Left ventricle myocardium inferior (tissue), 1 donor: ENCODE measurements at places on chromosomes 4 and X.

DNA sequence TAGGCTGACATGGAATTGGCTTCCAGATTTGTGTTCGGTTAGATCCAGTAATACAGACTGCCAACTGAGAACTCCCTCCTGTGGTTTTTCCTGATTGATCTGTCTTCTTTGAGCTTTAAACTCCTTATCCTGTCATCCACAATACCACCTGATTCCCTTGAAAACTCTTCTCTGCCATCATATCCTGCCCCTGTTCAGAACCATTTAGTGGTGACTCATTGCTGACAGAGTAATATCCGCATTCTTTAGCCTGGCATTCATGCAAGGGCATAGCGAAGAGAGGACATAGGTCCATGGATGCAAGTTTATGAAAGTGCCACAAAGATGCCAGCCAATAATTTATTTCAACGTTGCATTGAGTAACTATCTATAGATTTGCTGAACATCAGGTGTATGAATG, 76.6 kb downstream of the ITIH6 start:
- no peak for DNase-seq

- no peak for DNase-seq
These were observed 230.7 kb upstream of the GK2 start for GRCh38 chr4:79638735-79639134.

DNA sequence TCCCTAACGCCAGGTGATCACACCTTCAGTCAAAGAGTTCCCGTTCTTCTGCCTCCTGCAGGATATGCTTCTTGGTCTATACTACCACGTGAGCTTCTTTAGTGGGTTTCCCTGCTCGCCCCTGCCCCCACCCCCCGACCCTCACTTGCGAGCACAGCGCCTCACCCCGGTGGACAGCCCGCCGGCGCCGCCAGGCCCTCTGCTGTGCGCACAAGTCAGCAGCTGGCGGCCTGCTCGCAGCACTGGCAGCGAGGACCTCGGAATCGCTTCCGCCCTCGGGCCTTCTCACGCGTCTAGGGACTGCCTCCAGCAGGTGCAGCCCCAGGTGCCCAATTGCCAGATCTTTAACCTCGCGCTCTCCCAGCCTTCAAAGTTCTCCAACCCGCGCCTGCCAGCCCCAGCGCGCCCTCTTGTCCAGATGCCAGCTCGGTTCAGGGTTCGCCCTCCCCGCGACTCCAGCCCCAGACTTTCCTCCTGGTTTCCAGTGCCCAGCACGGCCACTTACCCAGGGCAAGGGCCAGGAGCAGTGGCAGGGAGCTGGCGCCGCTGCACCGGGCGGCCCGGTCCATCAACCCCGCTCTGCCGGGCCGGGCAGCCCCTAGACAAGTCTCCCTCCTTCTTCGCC, 454 bp downstream of the BTC start:
- no peak for DNase-seq

DNA sequence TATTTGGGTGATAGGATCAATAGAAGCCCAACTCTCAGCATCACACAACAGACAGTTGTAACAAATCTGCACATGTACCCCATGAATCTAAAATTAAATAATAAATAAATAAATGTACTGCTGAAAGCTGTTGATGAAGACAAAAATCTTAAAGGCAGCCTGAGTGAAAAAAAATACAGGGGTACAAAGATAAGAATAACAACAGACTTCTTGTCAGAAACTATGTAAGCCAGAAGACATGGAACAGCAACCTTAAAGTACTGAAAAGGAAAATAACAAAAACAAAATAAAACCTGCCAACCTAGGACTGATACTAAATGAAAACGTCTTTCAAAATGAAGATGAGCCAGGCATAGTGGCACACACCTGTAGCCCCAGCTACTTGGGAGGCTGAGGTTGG, 25.0 kb upstream of the PDLIM5 start:
- no peak for DNase-seq

DNA sequence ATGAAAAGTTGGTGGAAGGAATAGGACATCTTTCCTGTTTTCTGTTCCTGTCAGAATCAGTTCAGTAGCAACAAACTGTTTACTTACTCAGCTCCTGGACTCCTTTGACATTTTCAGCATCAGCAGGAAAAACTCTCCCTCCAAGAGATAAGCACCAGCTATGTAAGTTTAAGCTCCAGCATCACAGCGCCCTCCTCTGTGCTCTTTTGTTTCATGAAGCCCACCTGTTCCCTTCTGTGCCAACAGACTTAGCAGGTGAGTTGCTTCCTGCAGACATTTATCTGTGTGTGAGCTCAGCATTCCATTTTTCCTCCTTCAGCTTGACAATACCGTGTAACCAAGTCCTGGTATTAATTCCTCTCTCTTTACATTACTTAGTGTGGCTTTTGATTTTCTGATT, 644.1 kb upstream of the AGA start:
- no peak for DNase-seq

GRCh38 chr4:164396439-164396838, 357.5 kb upstream of the SMIM31 start:
- no peak for DNase-seq

GRCh38 chr4:71692963-71693362, 90.9 kb downstream of the GC start:
- DNase-seq: no peak

GRCh38 chr4:20044502-20044911, 207.2 kb upstream of the SLIT2 start:
- DNase-seq: no peak

DNA sequence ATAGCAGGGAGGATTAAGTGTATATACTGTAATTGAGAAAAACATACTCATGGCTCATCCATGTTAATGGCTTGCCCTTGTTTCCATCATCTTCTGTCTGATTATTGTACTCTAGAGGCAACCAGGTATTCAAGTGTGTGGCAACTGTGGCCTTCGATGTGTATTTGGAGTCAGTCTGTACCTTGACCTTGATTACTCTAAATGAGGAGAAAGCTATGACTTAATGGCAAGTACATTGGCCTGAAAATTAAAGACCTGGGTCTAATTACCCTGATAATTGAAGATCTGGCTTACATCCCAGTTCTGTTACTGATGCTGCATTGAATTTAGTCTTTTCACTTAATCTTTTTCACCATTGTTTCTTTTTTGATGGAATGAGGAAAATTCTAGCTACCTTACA, 409.2 kb downstream of the CCSER1 start:
- no peak for DNase-seq

GRCh38 chr4:20288846-20289512, 37.3 kb downstream of the SLIT2 start:
- DNase-seq: no peak

DNA sequence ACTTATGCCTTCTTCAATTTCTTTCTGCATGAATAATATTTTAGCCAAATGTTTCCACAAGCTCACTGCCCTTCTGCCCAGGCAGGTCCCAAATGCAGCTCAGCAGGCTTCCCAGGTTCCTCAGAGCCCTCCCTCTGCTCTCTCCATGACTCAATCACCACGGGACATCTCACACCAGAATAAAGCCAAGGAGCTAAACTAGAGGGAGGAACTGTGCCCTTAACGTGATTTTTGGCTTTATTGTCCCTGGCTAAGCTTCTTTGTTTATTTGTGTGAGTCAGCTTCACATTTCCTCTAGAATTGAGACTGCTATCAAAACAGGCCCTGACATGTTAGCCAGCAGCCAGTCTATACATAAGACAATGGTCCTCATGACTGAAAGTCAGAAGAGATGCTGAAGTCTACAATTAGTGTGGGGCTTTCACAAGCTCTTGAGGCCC, 186.4 kb upstream of the GALNT7 start:
- no peak for DNase-seq

- no peak for DNase-seq
These were observed 100.6 kb downstream of the NHS start for GRCh38 chrX:17475449-17476217.

DNA sequence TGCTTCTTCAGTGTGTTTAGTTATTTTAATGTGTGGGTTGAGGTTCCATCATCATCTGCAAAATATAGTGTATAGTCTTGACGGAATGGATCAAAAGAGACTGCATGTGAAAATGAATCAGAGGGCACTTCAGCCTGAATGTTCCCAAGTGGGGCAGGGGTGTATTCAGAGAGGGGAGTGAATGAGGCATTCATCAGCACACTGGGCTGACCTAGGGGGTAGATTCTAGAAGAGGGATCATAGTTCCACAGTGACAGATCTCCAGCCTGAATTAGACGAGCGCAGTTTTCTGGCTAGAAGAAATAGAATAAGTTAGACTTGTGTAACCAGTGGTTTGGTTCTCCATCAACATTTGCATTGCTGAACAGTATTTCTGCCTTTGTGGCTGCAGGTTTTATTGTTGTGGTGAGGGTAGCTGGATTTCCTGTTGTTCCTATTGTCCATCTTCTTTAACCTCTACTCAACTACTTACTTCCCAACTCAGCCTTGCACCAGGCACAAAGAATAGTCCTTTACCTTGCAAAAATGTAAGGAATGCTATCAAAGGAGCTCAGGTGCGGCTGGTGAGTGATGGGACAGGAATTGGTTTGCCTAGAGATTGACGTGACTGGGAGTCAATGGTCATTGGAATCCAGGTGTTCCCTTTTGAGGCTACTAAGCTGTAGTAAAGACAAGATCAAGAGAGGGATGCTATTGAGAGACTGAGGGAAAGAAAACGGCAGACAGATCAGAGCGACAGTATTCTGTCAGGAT, 50.9 kb downstream of the NAP1L5 start:
- DNase-seq: no peak

- DNase-seq: no peak
These were observed 82.3 kb upstream of the ADRA2C start for GRCh38 chr4:3683744-3684421.

GRCh38 chr4:14767142-14767541, 235.1 kb upstream of the CPEB2 start:
- DNase-seq: no peak

DNA sequence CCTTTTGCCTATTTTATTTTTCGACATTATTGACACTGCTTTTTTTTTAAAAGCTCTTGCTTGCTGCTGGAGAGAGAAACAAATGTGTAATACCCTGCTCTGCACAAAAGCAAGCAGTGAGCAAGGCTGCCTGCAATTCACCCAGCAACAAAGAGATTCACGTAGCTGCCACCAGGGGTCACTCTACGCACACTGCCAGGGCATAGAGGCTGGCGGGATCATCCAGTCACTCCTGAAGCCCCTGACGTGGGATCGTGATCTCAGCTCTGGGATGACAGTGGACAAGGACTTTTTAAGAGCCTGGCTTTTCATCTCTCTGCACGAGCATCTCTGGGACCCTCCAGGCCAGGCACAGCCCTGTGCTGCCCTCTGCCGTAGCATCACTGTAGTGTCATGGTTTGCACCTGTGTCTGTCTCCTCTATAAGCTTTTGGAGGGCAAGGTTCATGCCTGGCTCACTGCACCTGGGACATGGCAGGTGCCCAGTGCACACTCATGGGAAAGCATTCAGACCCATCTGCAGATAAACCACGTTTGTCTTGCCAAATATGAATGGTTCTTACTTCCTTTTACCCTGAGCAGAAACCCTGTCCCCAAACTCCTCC, 19.8 kb downstream of the C4orf50 start:
- no peak for DNase-seq

DNA sequence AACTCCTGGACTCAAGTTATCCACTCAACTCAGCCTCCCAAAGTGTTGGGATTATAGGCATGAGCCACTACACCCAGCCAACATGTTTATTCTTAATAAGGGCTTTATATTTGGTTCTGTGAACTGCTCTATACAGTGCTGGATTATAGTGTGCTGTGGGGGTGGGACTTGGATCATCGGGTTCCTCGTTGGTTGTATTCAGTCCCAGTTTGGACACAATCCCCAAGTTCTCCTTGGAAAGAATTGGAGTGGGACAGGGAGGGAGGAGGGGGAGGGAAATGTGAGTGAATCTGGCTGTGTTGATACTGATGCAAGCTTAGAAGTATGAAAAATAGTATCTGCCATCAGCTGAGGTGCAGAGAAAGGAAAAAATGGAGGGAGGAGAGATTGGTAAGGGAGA, 121.3 kb downstream of the KIT start:
- no peak for DNase-seq

GRCh38 chrX:16479206-16479869, 170.6 kb upstream of the S100G start:
- DNase-seq: no peak

DNA sequence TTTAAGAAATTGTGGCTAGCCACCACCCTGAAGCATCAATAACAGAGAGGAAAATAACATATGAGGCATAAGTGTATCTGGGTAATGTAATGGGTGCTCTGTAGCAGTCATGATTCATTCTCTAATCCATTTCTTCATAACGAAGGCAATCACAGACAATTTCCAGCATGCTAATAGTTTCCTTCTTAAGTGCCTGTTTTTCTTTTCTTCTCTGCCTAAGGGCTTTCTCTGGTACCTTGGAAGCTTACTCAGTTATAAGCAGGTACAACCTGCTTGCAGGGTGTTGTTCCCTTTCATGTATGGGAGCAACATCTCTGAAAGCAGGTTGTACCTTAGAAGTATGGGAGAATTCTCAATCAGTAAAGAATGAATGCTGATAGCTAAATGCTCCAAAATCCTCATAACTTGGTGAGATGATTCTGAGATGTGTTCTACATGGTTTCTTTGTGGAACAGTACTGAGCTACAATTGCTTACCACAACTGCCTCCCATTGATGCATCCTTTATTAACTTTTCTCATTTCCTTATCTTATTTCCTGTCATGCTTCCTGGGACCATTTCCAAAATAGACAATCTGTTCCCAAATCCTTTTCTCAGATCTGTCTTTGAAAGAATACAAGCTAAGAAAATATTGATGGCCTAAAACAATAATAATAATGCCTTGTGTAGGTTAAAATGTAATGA, 247.6 kb downstream of the PAPSS1 start:
- no peak for DNase-seq

DNA sequence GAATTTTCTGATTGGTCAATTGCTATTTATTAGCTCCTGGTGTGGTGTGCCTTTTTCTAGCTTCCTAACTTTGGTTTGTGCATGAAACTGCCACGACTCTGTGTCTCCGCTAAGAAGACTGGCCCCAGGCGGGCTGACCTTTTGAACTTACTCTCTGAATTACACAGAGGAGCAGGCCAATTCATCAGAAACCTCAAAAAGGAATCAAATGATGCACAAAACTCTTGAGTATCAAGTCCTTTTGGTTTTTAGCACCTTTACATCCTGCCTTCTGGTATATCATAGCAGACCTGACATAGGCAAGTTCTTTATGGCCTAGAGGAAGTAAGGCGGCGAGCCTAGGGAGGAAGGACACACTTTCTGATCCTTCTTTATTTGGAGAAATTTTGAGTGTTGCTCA, 17.6 kb downstream of the TKTL1 start:
- no peak for DNase-seq

- DNase-seq: no peak
These were observed 99.0 kb downstream of the FIP1L1 start for GRCh38 chr4:53476232-53477037.
